Non-pigmented ciliary epithelial cell (primary cell): ENCODE measurements at places on chromosomes 13 and 19.

- DNase-seq: no peak
These were observed 20.1 kb downstream of the COL4A2 start for GRCh38 chr13:110327051-110327721.

DNA sequence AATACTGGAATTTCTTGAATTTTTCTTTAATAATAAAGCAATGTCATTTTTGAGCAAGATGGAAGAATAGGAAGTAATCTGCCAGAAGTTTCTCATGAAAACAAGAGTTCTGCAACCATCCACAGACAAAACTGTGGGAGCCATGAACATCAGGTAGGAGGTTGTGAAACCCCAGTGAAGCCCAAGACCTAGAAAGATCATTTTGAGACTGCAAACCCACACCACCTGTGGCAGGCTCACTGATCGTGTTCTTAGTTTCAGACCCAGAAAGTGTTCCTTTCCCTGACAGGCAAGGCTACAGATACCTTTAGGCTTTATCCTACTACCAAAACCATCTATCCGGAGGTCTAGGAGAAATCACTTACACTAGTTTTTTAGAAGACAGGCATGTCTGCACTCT, 2189.8 kb upstream of the PCDH20 start:
- no peak for DNase-seq

- DNase-seq: no peak
These were observed 28.1 kb upstream of the CLDN10 start for GRCh38 chr13:95524264-95524901.

GRCh38 chr19:29873024-29873800, 61.4 kb downstream of the CCNE1 start:
- DNase-seq: no peak

GRCh38 chr13:48555441-48555840, 22.6 kb upstream of the RCBTB2 start:
- no peak for DNase-seq

DNA sequence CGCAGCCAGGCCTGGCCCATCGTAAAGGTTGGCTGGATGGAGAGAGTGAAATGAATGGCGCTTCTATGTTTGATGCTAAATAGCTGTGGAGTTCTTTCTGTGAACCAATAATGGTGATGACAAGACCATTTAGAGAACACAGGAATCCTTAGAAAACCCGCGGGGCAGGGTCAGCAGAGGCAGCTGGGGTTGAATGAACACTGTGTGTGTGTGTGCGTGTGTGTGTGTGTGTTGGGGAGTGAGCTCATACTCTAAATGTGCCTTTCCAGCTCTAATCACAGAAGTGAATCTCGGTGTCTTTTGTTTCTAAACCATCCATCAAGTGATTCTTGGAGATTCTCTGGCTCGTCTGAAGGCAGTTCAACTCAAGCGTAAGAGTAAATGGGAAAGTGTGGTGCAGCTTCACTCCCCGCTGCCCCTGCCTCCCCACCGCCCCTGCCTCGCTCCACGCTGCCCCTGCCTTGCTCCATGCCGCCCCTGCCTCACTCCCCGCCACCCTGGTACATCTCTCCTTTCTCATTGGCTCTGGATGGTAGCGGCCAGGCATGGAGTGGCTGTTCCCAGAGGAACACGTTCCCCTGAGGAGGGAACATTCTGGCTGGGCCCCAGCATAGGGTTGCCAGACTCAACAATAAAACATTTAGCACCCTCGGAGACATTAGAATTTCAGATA, 21.2 kb downstream of the TMPRSS9 start:
- DNase-seq: no peak

DNA sequence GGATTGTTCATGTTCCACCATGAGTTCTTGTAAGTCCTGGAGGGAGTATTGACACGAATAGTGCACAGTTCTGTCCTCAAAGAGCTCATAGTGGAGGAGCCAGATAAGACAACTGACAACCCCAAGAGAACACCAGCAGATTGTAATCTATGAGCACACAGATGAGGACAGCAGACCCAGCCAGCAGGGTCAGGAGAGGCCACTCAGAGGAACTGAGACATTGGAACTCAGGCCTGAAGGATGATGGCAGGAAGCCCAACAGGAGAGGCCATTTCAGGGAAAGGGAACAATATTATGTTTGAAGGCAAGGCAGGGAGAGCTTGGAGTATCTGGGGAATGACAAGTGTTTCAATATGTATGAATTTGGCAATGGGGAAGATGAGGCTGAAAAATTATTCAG, 63.7 kb upstream of the IPO5 start:
- DNase-seq: no peak

DNA sequence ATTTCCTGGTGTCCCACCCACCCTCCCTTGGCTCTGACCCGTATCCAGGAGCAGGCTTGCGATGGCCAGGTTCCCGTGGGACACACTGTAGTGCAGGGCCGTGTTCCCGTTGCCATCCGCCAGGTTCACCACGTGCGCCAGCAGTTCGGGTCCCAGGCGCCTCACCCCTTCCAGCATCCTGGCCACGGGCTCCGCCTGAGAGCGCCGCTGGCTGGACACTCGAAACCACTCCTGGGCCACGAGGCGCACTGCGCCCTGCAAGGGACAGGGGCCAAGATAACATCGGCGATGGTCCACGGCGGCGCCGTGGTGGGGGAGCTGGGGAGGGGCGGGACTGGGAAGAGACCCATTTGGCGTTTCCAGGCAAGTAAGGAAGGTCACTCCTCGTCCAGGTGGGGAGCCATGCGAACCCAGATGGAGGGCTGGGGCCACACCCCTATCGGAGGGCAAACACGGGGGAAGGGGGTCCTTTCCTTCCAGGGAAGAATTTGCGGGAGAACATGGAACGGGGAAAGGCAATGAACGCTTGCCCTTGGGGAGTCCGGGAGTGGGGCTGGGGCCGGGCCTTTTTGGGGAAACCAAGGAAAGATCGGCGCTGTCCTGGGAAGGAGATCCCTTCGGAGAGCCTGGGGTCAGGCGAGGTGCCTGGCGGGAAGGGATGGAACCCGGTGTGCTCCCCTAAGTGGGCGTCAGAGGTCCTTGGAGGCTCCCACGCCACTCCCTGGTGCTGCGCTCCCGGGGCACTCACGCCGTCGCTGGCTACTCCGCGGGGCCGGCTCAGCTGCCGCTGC, 9.9 kb downstream of the KANK3 start:
- no peak for DNase-seq

DNA sequence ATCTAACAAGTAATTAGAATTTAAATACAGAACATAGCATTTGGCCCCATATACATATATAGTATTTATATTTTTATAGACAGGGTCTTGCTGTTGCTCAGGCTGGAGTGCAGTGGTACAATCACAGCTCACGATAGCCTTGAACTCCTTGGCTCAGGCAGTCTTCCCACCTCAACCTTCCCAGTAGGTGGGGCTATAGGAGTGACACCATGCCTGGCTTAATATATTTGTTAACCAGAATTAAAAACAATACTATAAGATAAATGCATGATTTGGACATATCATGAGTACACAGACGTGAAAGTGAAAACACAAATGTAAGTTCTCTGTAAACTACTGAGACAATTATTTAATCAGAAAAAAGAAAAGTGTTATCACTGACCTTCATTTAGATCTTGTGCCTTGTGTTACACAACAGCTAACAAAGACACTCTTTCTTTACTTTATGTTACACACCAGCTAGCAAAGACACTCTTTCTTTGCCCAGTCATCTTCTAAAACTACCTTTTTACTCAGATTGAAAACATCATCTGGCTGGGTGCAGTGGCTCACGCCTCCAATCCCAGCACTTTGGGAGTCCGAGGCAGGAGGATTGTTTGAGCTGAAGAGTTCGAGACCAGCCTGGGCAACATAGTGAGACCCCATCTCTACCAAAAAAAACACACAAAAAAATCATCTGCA, 22.6 kb downstream of the CARS2 start:
- DNase-seq: no peak

- DNase-seq: no peak
These were observed 102.1 kb downstream of the STK24 start for GRCh38 chr13:98474761-98475160.

- no peak for DNase-seq
These were observed at the start of gene MATK for GRCh38 chr19:3785938-3786824. MATK (minus strand) TSS chr19:3786381; CDS start chr19:3785135, 1,246 bp downstream.

- DNase-seq: no peak
These were observed 2.6 kb upstream of the EPN1 start for GRCh38 chr19:55672418-55672817.
